ENCODE measurements at places on chromosomes 1 and 21. TPM values are rescaled to one million over a fixed set of nuclear protein-coding genes. Genes with fewer than 3 reads are reported as not detected.

DNA sequence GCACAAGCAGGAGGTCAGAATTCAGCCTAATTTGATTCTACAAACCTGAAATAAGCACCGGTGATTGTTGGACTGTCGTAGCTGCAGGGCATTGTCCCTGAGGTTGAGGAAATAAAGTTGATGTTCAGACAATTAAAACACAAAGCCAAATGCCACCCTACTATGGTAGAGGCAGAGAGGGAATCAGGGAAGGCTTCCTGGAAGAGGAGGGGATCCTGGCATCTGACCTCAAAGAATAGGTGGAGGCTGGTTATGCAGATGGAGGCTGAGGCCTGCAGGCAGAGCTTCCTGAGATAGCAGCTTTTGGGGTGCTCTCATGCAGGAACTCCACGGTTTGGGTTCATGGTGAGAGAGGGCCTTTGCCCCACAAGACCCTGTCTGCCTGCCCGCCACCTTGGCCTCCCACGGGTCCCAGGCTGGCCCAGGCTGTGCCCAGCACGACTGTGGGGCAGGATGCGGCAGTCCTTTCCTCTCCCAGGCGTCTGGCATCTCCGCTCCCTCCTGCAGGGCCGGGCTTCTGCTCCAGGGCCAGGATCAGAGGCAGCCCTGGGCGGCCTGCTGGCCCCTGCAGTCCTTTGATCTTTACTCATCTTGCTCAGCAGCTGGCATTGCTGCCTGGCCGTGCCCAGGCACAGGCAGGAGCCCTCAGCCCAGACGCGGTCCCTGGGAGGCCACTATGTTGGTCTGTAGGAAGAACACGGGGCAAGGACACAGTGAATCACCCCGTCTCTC lies 134.1 kb upstream of the VAMP3 start:
- H3K27me3 ChIP-seq = peaks cover 24% of the 10 kb centered on the region
- no peaks in the 10 kb centered on the region for H3K36me3 ChIP-seq
- no peak overlapping the region for H3K27ac ChIP-seq
- H3K4me1 ChIP-seq = no peaks in the 10 kb centered on the region
- DNase-seq = no peak

Gene DSTYK
- total RNA-seq = 18.4 TPM

GRCh38 chr1:28860332-28861073 lies 48.5 kb downstream of the OPRD1 start:
- no peaks in the 10 kb centered on the region for H3K4me1 ChIP-seq
- H3K27me3 ChIP-seq = peaks cover 10% of the 10 kb centered on the region
- H3K36me3 ChIP-seq = no peaks in the 10 kb centered on the region
- DNase-seq = peak; percentile 28
- no peak overlapping the region for H3K27ac ChIP-seq

DNA sequence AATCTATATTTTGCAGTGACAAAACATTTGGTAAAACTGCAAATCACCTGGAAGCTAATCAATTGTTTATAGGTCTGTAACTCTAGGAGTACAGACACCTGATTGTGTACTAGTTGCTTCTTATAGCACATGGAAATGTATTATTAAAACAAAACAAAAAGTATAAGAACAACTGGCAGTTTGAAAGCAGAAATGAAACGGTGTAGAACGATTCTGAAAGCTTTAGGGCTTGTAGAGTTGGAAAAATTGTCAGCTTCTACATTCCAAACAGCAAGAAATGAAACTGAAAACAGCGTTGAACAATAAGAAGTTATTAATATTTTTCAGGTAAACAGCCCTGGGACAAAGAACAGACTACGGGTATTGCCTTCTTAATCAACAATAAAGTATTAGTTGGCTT lies 273.3 kb downstream of the OLFM3 start:
- no peak overlapping the region for H3K4me3 ChIP-seq
- no peaks in the 10 kb centered on the region for H3K36me3 ChIP-seq
- peaks cover 59% of the 10 kb centered on the region for H3K27me3 ChIP-seq
- DNase-seq = no peak
- H3K4me1 ChIP-seq = no peaks in the 10 kb centered on the region

GRCh38 chr1:213186168-213186567 lies 135.1 kb downstream of the RPS6KC1 start:
- no peaks in the 10 kb centered on the region for H3K27me3 ChIP-seq
- no peaks in the 10 kb centered on the region for H3K4me1 ChIP-seq
- peaks cover 6% of the 10 kb centered on the region for H3K36me3 ChIP-seq
- peak overlapping the region; percentile 18 for H3K27ac ChIP-seq

Gene CRP
- 0.26 TPM for total RNA-seq

DNA sequence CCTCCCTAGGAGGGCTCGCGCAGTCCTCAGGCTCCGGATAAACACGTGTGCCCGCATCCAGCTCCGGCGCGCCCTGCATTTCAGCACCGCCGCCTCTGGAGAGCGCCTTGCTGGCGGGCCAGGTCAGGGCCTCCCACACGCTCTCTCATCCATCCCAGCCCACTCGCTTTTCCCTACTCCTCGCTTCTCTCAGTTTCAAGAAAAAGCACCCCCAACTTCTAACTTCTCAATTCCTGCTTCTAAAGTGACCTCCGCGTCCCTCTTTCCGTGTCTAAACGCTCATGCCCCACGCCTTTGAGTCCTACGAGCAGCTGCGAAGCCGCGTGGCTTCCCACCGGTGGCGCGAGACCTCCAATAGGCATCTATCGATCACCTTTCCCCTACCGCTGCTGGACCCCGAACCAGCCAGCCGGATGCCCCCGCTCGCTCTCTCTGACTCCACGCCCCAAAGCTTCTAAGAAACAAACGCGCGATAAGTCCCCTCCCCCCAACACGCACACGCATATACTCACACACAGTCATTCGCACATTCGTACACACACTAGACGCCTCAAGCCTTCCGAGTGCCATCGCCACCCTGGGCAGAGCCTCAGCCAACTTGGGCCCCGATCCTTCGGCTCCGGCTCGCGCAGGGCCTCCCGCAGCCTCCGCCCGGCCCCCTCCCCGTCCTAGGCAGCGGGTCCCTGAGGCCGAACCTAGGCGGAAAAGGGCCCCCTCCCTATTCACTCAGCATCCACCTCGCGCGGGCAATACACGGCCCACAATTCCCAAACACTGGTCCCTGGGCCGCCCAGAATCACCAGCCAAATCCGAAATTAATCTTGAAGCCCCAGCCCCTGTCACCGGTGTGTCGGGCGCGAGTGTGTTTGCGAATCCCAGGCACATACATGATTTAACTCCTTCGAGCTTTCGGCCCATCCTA lies 1.1 kb downstream of the NMNAT2 start:
- no peak overlapping the region for H3K27ac ChIP-seq
- peak overlapping the region; percentile 80 for H3K4me3 ChIP-seq
- peaks cover 17% of the 10 kb centered on the region for H3K4me1 ChIP-seq
- DNase-seq = no peak
- peaks cover 24% of the 10 kb centered on the region for H3K27me3 ChIP-seq

Gene CCDC185
- total RNA-seq = not detected

DNA sequence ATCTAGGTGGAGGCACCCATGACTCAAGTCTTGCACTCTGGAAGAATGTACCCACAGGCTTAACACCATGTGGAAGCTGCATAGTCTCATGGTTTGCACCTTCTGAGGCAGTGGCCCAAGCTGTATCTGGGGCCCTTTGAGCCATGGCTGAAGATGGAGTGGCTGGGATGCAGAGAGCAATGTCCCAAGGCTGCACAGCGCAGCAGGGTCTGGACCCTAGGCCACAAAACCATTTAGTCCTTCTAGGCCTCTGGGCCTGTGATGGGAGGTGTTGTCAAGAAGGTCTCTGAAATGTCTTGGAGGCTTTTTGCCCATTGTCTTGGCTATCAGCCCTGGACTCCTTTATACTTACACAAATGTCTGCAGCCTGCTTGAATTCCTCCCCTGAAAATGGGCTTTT lies 21.4 kb upstream of the FCRL3 start:
- no peak for DNase-seq
- H3K27me3 ChIP-seq = peaks cover 27% of the 10 kb centered on the region
- no peak overlapping the region for H3K4me3 ChIP-seq
- H3K4me1 ChIP-seq = no peaks in the 10 kb centered on the region

GRCh38 chr1:6245869-6246496 lies 2.0 kb downstream of the HES3 start:
- no peak overlapping the region for H3K27ac ChIP-seq
- H3K4me1 ChIP-seq = peaks cover 5% of the 10 kb centered on the region
- no peak for DNase-seq
- peaks cover 27% of the 10 kb centered on the region for H3K27me3 ChIP-seq
- no peaks in the 10 kb centered on the region for H3K36me3 ChIP-seq

GRCh38 chr1:48753293-48753692 lies 23.4 kb downstream of the BEND5 start:
- no peak for DNase-seq
- no peaks in the 10 kb centered on the region for H3K4me1 ChIP-seq
- no peak overlapping the region for H3K4me3 ChIP-seq
- H3K36me3 ChIP-seq = no peaks in the 10 kb centered on the region
- H3K27ac ChIP-seq = no peak overlapping the region

- peak overlapping the region; percentile 82 for H3K4me3 ChIP-seq
- peak overlapping the region; percentile 17 for H3K27ac ChIP-seq
- peak; percentile 71 for DNase-seq
- H3K27me3 ChIP-seq = no peaks in the 10 kb centered on the region
- H3K36me3 ChIP-seq = peaks cover 20% of the 10 kb centered on the region
- peaks cover 25% of the 10 kb centered on the region for H3K4me1 ChIP-seq
These were observed 1.4 kb downstream of the PEA15 start for GRCh38 chr1:160206421-160207117.

DNA sequence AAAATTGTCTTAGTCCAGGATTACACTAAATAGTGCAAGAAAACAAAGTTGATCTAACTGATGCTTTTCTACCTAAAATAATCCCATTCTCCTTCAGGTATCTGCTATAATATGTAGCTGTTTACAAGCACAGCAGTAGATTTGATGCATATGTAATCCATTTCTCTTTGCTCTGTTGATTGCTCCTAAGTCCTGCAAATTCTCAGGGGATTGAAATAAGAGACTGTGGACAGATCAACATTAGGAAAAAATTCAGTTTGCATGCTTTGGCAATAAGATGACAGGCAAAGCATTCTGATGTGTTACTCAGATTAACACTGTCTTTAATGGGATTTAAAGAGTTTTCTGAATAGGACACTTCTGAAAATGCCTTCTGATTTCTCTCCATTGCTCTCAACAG lies 34.7 kb downstream of the RNF11 start:
- H3K27ac ChIP-seq = no peak overlapping the region
- DNase-seq = no peak
- H3K36me3 ChIP-seq = peaks cover 29% of the 10 kb centered on the region
- H3K27me3 ChIP-seq = no peaks in the 10 kb centered on the region
- H3K4me3 ChIP-seq = no peak overlapping the region

- no peak overlapping the region for H3K27ac ChIP-seq
- peaks cover 6% of the 10 kb centered on the region for H3K4me1 ChIP-seq
- DNase-seq = peak; percentile 62
- H3K4me3 ChIP-seq = no peak overlapping the region
These were observed 655.4 kb downstream of the LTN1 start for GRCh38 chr21:28337315-28337714.

DNA sequence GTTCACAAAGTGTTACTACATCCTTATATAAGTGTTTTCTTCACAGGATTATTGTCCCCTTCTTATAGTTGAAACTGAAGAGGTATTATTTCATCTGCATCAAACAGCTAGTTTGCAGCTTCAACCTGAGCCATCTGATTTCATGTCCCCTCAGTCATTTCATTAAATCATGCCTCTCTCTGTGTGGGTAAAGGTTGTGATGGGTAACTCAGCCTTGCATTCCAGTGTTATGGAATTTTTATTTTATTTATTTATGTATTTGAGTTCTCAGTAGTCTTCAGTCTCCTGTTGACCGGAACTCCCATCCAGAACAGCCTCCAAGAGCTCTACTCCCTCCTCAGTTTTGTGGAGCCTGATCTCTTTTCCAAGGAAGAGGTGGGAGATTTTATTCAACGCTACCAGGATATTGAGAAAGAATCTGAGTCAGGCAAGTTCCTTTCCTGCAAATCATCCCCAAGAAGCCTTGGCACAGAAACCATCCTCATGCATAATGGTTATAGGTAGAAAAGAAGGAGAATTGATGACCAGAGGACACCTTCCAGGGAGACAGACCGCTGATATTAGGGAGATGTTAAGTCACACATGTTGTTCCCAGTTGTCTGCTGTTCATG lies 21.8 kb downstream of the CHD1L start:
- no peak overlapping the region for H3K4me3 ChIP-seq
- H3K36me3 ChIP-seq = peaks cover 97% of the 10 kb centered on the region
- H3K27me3 ChIP-seq = no peaks in the 10 kb centered on the region
- peaks cover 18% of the 10 kb centered on the region for H3K4me1 ChIP-seq

Gene LRRC71
- not detected for total RNA-seq

Gene ARHGAP29
- 46.7 TPM for total RNA-seq

DNA sequence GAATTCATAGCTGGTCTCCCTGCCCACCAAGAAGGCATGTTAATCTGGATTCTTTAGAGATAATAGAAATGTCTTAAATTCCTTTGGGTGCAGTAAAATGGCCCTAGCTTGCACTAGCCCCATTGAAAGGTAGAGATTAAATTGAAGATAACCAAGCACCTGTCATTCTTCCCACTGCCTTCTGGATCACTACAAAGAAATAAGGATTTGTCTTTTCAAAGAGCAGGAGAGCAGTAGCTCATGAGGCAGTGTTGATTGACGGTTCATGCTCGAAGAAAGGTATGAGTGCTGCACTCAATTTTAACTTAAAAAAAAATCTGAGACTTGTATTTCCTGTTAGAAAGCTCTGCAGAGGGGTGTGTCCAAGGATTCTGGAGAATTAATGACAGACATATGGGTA lies 74.9 kb upstream of the F3 start:
- H3K36me3 ChIP-seq = no peaks in the 10 kb centered on the region
- no peak overlapping the region for H3K4me3 ChIP-seq
- H3K27me3 ChIP-seq = no peaks in the 10 kb centered on the region
- DNase-seq = no peak
- no peak overlapping the region for H3K27ac ChIP-seq

Gene S100A7A
- total RNA-seq = not detected

Gene GALE
- total RNA-seq = 112 TPM

Gene YY1AP1
- total RNA-seq = 78.6 TPM

Gene SH2D1B
- total RNA-seq = not detected

Gene NR5A2
- not detected for total RNA-seq

DNA sequence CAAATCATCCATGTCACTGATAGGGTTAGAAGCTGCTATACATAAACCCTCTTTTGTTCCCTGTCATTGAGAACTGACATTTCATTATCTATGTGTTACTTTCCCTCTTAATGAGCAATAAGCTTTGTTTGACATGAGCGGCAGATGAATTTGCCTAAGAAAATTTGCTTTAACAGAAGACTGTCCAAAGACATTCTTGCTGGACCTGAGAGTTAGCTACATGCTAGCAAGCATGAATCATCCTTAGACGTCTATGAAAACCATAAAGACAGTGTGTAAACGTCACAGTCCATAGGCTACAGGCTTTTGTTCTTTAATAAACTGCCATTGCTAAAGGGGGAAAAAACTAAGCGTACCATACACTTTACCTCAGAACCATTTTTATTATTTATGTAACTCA lies 73.1 kb downstream of the TNFSF4 start:
- peak; percentile 14 for DNase-seq
- H3K27ac ChIP-seq = no peak overlapping the region
- no peaks in the 10 kb centered on the region for H3K27me3 ChIP-seq
- H3K36me3 ChIP-seq = no peaks in the 10 kb centered on the region
- no peak overlapping the region for H3K4me3 ChIP-seq
- peaks cover 17% of the 10 kb centered on the region for H3K4me1 ChIP-seq

Data from MCF 10A (cell line).